ENCODE measurements at places on chromosomes 5 and 9. TPM values are rescaled to one million over a fixed set of nuclear protein-coding genes. Genes with fewer than 3 reads are reported as not detected.

IGFBPL1 gene
- not detected for total RNA-seq

SV2C gene
- not detected for total RNA-seq

DNA sequence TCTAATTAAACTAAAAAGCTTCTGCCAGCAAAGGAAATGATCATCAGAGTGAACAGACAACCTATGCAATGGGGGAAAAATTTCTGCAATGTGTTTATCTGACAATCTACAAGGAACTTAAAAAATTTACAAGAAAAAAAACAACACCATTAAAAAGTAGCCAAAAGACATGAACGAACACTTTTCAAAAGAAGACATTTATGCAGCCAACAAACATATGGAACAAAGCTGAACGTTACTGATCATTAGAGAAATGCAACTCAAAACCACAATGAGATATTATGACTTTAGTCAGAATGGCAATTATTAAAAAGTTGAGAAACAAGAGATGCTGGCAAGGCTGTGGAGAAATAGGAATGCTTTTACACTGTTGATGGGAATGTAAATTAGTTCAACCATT lies 530.4 kb upstream of the DAB2 start:
- DNase-seq: no peak

GRCh38 chr5:118548761-118549720 lies 439.3 kb downstream of the DTWD2 start:
- DNase-seq: no peak

GRCh38 chr5:138686668-138687067 lies 66.6 kb upstream of the CTNNA1 start:
- DNase-seq: no peak

GRCh38 chr9:38067859-38068681 lies 957 bp downstream of the SHB start:
- DNase-seq: no peak

DNA sequence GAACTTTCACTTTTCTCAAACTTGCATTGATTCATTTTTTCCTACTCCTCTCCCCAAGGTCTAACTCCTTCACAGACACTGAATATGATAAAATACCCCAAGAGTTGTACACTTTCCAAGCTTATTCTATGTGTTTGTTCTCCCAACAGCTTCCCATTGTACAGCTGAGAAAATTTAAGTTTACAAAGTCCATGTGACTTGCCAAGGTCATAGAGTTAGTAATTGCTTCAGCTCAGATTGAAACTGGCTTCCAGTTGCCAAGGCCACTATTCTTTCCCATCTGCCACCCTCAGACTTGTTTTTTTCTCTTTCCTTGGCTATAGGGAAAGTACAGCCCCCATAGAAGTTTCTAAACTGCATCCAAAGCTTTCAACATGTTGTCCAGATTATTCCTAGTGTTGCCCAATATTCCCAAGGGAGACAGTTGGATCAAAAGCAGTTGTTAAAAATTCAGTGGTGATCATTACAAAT lies 34.8 kb downstream of the TNFSF8 start:
- no peak for DNase-seq

DNA sequence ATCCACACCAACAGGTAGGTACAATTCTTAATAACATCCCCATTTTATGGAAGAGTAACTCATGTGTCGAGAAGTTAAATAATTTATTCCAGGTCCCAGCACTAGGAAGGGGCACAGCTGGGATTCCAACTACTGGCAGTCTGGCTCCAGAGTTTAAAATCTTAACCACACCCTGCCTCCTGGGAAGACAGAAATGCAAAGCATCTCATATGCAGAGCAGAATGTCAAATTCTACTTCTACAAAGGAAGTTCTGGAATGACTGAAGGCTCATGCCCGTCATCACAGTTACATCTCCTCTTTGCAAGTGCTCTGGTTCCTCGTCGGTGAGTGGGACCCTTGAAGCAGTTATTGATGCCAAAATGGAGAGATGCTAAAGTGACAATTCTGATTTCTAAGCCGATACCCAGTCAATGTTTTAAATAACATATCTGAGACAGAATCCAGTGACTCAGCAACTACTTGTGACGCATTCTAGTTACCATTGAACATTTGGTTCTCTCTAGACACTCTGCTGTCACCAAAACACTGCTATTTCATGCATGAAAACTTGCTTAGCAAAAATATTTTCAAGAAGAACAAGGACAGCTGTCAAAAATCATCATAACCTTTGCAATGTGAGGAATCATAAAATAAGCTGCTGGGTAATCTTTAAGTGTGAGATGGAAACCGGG lies 412.7 kb downstream of the CTNND2 start:
- DNase-seq: no peak

DNA sequence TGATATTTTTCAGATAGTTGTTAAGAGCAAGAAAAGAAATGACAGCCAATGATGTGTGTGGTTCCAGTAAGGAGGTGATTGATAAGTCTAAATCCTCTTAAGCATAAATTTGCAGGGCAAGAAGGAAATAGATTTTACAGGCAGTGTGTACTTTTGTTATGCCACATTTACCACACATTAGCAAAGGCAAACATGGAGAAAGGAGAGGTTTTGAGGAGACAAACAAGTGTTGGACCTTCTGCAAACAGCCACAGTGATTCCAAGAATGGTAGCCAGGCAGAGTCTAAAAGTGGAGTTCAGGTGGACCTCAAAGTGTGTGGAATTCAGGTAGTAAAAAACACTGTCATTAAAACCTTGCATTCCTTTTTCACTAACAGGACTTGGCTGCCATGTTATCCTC lies 295.9 kb upstream of the ITGA1 start:
- DNase-seq: no peak

DNA sequence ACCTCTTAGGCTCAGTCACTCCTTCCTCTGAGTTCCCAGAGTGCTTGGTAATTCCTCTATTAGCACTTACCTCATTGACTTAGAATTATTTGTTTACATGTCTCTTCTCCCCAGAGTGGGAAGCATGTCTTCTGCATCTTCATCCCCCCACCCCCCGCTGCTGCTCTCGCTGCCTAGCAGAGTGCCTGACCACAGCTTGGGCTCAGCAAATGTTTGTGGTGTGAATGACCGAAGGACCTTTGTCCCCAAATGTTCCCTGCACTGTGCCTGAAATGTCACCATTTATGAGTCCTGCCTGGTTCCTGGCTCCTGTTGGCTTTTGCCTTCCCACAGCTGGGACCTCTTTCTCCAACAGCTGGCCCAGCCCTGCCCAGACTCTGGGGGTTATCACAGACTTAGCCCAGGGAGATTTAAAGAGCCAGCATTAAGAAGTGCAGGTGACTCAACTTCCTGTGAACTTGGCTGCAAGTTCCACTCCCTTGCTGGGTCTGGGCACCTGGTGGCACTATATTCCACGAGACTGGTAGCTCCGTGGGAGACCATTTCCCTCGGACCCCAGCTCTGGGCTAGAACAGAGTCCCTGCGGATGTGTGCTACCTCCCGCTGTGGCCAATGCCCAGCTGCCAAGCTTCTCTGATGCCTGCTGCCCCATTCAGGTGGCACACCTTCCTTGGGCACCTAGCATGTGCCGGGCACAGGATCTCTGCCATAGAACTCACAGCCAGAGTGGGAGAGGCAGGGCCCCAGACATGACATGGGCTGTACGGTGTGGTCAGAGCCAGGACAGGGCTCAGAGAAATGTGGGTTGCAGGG lies 1.8 kb upstream of the HMCN2 start:
- no peak for DNase-seq

- DNase-seq: no peak
These were observed 110.1 kb downstream of the FOXD1 start for GRCh38 chr5:73338256-73339050.

GRCh38 chr5:93891491-93892480 lies 150.4 kb upstream of the POU5F2 start:
- no peak for DNase-seq

INSL6 gene
- not detected for total RNA-seq

GRCh38 chr5:17156463-17156862 lies 61.0 kb upstream of the BASP1 start:
- no peak for DNase-seq

ZMAT2 gene
- 43.3 TPM for total RNA-seq

GRCh38 chr9:78839252-78839651 lies 542.3 kb downstream of the PSAT1 start:
- no peak for DNase-seq

DNA sequence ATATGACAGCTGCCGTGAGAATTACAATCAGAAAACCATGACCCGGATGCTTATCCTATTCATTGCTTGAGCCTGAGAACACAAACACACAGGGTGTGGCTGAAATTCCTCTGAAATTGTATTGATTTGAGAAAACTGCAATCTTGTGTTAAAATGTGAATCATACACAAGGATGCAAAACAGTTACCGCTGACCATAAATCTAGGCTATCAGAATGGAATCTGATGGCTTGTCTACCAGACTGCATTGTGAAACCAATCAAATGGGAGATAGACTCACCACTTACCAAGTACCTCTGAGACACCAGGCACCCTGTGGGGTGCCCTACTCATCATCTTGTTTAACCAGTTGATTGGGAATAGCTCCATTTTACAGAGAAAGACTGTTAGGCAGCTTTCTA lies 188.7 kb upstream of the MSX2 start:
- DNase-seq: no peak

DNA sequence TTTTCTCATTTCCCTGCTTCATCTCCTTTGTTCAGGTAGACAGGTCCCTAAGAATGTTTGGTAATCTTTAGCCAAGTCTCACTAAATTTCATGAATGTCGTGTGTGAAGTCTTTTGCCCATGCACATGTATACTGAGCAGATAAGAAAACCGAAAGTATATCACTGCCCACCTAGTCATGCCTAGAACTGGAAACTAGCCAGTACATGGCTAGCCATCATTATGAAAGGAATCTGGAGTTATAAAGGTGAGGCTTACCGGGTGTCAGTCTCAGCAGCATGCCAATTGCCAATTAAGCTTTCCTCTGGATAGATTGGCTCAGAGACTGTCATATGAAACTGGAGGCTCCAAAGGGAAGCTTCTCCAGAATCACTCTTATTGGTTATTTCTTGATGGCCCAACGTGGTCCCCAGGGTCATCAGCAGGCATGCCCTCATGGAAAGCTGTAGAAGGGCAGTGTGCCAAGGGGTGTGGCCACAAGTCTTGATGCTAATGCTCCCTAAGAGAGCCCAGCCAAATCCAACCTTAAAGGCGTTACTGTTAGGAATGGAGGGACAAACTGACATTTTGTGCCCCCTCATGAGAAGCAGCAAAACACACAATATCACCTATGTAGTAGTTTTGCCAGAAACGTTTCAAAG lies 307.3 kb upstream of the PIK3R1 start:
- DNase-seq: no peak

GRCh38 chr9:111944241-111944866 lies 47.7 kb downstream of the UGCG start:
- DNase-seq: no peak

GRCh38 chr9:121242219-121242958 lies 25.6 kb upstream of the GSN start:
- DNase-seq: no peak

- no peak for DNase-seq
These were observed 655.3 kb downstream of the LRRC70 start for GRCh38 chr5:63233911-63234310.

- no peak for DNase-seq
These were observed 298.3 kb upstream of the TNC start for GRCh38 chr9:115416299-115416698.

GRCh38 chr5:118905196-118905595 lies 83.2 kb downstream of the DTWD2 start:
- no peak for DNase-seq
